WTC11 (cell line): ENCODE measurements at places on chromosomes 2 and 18.

DNA sequence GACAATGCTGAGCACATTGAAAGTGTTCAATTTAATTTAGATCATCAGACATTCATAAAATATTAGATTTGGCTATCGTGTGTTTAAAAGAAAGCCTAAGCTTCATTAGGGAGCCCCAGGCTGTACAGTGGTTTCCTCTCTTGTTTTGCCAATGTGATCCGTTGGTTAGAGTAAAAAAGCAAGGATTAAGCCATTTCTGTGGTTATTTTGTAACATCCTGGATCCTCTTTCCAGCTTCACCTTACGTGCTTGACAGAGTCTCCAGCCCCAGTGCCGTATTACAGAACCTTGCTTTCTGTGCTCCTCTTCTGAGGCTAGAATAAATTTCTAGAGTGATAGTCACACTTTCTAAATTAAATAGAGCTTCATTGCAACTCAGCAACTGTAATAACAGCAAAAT, 289.3 kb upstream of the LINC00305 start:
- no peak for DNase-seq

DNA sequence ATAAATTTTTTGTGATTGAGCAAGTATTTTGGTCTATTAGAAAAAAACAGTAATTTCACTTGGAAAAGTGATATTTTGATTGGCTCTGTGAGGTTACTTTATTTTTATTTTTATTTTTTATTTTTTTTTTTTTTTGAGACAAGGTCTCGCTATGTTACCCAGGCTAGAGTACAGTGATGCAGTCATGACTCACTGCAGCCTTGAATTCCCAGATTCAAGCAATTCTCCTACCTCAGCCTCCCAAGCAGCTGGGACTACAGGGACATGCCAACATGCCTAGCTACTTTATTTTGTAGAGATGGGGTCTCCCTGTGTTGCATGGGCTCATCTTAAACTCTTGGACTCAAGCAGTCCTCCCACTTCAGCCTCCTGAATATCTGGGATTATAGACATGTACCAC, 60.9 kb upstream of the MGAT5 start:
- DNase-seq: no peak

GRCh38 chr2:233798335-233799086, 20.4 kb downstream of the MROH2A start:
- DNase-seq: no peak

- no peak for DNase-seq
Measured at GRCh38 chr2:84959095-84959565, 11.8 kb upstream of the KCMF1 start.

DNA sequence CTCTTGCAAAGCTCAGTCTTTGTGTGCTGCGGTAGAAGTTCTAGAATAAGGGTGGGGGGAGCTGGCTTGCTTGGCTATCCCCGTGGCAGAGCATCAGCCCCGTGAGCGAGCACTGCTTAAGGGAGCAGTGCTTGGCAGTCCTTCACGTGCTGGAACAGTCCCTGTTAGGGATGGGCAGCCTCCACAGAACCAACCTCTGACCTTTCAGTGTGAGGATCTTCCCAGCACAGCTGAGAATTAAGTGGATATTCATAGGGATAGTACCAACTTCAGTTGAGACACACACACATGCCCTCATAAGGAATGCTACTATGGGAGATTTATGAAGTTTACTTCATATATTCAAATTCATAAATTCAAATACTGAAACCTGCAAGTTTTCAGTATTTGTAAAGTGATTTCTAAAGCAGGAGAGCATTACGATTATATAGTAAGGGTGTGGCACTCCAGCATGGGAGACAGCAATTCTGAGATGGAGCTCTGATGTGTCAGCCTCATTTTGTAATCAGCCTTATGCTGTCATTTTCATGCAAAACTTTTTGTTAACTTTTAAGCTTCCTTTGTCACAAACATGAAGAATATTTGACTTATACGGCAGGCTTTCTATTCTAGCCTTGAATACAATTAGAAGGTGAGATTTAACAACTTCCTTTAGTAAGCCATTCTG, 39.5 kb downstream of the ATP9B start:
- no peak for DNase-seq

- DNase-seq: no peak
Measured at GRCh38 chr2:84556190-84556589, 39.9 kb downstream of the DNAH6 start.

DNA sequence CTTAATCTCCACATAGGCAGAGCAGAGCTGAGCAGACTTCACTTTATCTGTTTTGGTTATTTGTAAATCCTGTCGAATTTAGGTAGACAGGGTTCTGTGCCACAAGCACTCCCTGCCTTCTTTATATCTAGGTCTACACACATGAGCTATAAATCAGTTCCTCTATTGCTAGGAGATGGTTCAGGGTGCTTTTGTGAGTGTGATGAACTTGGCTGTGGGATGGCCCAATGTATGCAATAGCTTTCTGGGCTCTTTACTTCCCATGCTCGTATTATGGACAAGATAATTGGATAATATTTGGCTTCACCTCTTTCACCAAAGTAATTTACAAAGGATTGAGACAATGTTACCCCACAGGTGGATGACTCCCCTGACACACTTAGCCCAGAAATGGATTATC, 72.2 kb downstream of the PLB1 start:
- DNase-seq: no peak

- DNase-seq: no peak
Measured at GRCh38 chr2:151790689-151791088, 37.5 kb downstream of the ARL5A start.

DNA sequence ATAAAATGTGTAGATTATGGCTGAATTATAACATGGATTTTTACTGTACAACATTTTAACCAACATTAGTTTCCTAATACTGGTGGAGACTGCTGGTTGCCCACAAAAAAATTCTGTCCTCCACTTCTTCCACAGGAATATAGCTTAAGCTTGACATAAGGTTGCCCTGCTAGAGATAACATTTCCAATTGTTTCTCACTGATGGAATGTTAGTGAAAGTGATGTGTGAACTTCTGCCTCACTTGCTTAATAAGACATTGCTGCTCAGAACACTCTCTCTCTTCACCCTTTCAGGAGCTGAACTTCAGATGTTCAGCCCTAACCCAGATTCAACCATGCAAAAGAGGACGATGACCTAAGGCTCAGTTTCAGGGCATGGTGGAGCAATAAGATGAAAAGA, 2.7 kb upstream of the SGPP2 start:
- DNase-seq: no peak

- no peak for DNase-seq
Measured at GRCh38 chr2:49044350-49045079, 109.8 kb downstream of the FSHR start.

GRCh38 chr2:47833516-47833968, 50.6 kb downstream of the MSH6 start:
- DNase-seq: no peak

DNA sequence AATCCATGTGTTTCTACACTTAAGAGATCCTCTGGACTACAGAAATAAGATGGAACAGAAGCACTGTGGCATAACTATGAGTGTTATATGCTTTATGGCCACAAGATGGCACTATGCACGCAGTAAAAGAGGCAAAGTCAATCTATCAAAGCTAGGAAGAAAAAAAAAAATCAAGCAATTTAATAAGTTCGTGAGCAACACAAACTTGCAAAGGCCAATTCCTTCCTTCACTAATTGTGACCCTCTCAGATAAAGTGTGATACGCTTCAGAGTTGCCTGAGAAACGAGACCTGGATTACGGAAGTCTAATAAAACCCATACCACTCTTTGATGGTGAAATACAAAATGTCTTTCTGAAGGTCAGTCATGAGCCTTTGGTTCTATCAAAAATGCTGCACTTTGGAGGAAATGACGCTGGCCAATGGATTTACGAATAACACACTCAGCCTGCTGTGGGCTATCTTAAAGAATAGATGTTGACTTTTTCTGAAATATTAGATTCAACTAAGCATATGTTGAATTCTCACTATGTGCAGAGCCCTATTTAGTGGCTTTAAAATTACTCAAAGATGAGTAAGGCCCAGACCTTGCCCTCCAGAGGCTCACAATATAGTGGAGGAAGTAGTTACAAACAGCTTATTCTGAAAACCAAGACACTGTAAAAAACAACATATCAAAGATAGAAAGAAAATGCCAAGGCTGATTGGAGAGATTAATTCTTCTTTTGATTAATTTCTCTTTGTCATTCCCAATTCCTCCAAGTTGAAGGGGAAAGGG, 35.5 kb upstream of the TTR start:
- peak; percentile 24 for DNase-seq

- no peak for DNase-seq
Measured at GRCh38 chr18:26764177-26764576, 101.3 kb downstream of the AQP4 start.

DNA sequence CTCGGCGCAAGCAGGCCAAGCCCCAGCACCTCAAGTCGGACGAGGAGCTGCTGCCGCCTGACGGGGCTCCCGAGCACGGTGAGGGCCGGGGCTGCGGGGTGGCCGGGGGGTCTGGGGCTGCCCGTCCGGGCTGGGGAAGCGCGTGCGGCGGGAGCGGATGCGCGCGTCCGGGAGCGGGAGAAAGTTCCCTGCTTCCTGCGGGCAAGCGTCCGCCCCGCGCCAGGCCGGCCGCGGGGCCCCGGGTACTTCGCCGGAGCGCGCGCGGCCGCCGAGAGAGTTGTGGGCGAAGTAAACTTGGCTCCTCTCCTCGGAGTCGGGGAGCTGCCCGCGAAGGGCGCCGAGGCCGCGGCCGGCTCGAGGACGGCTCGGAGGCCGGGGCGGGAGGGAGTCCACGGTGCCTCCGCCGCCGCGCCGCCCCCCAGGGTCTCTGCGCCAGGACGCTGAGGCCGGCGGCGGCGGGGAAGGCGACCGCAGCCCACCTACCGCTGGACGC, 707 bp downstream of the SALL3 start:
- DNase-seq: no peak

- no peak for DNase-seq
Measured at GRCh38 chr2:46876741-46877384, 38.7 kb downstream of the MCFD2 start.

GRCh38 chr18:25434745-25435144, 82.8 kb upstream of the ZNF521 start:
- no peak for DNase-seq

DNA sequence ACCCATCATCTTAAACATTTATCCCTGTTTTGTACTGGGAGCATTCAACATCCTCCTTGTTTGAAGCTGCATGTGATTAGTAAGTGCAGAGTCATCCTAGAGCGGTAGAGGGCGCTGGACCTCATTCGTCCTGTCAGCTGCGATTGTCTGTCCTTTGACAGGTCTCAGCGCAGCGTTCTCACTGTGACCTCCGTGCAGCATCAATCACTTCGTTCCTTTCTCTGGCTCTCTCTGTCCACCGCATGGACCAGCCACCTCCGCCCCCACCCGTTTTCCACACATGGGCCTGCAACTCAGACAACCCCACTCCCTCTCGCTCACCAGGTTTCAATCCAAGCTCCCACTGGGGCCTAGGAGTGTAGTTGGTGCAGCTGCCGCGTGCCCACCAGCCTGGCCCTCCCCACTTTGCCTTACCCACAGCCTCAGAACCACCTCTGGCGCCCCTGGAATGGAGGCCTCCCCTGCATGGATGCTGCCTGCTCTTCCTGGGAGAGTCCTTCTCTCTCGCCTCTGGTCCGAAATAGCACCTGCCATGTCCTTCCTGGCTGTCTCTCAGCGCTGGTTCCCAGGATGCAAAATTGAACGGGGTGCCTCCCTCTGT, 90.5 kb downstream of the NDUFA10 start:
- peak; percentile 81 for DNase-seq

- DNase-seq: peak; percentile 19
Measured at GRCh38 chr2:8303322-8303832, 378.5 kb upstream of the ID2 start.

DNA sequence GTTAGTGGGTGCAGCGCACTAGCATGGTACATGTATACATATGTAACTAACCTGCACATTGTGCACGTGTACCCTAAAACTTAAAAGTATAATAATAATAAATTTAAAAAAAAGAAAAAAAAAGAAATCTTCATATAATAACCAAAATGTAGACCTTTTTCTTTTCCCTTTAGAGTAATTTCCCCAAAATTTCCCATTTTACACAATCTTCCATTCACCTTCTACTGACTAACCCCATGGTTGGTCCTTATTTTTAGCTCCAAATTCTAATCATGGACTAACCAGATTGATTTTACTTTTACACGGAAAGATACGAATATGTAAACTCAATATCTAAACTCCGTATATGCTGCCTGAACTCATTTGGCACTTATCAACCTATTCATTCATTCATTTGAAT, 7.7 kb downstream of the KCTD18 start:
- DNase-seq: no peak

GRCh38 chr18:31489311-31489710, 8.7 kb upstream of the DSG2 start:
- no peak for DNase-seq

DNA sequence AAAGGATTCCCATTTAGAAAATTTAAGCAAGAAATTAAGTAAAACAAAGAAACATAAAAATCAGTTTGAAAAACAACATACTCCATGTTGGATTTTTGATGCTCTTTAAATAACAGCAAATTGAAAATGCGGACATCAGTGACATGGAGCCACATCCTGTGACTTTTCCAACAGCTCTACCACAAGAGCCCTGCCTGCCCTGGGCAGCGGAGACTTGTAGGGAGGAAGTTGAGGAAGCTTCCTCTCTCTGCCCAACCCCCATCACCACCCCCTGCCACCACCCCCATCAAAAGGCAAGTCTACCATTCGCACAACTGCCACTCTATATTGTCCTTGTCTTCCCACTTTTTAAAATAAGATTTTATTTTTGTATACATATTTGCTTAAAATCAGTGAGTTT, 32.8 kb upstream of the DAPL1 start:
- no peak for DNase-seq

DNA sequence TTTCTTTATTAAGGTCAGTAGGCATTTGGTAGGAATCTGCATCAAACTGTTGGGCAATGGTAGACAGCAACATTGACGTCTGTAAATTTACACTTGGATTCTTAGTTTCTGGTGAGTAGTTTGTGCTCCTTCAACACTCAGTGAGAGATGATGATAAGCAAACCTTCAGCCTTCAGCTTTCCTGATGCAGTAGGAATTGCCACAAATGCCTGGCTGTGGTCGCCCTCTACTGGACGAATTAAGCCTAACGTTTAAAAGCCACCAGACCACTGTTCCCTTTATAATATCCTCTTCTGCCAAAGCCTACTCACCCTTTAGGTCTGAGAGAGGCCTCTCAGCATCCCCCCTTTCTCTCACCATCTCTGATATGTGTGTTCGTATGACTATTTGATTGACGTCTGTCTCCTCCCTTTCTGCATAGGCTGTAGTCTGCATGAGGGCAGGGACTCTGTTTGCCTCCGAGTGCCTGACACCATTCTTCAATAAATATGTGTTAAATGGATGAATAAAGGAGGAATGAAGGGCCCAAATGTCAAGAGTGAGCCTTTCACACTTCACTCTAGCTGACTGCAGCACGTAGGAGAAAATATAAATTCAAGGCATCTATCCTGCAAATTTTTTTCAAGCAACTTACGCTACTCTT, 47.0 kb upstream of the PLEKHM3 start:
- DNase-seq: peak; percentile 72

GRCh38 chr2:98867539-98868309, 68.3 kb downstream of the CRACDL start:
- no peak for DNase-seq

DNA sequence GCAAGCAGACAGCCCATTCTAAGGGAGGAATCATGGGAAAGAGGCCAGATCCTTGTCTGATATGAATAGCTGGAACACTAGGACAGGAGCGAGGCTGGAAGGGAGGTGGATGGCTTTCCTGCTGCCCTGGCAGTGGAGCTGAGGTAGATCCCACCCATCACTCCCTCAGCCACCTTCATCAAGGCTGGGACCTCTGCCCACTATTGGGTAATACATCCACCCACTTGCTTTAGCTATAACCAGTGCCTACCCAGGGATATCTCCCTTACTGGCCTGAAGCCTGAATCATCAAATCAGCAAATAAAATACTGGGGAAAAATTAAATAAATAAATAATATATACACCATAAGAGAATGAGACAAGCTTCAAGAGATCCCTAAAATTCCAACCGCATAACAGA, 183.2 kb upstream of the KYNU start:
- DNase-seq: no peak
